Stimulated activated naive CD4-positive, alpha-beta T cell (primary cell): ENCODE measurements at places on chromosomes 5 and 9.

- no peak for DNase-seq
These were observed 78.9 kb upstream of the ZNF462 start for GRCh38 chr9:106784076-106784475.

DNA sequence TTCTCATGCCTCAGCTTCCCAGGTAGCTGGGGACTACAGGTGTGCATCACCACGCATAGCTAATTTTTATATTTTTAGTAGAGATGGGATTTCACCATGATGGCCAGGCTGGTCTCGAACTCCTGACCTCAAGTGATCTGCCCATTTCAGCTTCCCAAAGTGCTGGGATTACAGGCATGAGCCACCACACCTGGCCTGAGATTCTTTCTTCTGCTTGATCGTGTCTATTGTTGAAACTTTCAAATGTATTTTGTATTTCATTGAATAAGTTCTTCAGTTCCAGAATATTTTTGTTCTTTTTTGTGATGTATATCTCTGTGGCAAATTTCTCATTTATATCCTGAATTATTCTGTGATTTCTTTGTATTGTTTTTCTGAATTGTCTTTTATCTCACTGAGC is 1063.3 kb upstream of the WWC1 start:
- DNase-seq = no peak

DNA sequence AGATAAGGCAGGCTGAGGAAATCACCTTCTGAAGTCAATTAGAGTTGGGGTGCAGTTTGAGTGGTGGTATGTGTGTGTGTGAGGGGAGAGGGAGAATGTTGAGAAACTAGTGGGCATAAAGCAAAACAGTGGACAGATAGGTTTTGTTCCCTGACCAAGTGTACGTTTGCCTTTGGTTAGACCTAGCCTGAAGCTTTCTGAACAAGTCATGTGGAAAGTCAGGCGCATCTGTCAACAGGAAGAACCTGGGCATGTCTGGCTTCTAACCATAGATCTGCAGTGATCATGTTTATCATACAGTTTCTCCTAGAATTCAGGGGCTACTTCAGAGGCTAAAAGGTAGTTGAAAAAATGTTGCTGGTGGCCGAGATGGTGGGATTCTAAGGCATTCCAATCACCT is 143.2 kb upstream of the PCA3 start:
- DNase-seq = no peak

DNA sequence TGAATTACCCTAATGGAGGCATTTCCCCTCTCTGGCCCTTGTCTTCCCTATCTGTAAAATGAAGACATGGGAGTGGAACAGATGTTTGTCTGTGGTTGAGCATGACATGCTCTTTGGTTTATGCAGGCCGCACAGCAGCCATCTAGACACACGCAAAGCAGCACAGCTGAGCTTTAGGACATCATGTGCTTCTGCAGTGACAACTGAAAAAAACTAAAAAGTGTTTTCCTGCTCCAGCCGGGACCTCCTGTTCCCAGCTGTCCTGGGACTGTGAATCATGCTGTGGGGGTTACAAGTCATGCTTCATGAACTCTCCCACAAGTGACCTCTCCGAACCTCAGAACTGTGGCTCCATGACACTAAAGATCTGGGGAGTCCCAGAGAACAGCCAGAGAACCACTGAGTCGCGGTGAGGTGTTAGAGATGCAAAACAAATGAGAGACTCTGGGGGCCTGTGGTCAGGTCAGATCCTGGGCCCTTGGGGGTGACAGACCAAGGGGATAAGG is 1.7 kb downstream of the SMIM3 start:
- DNase-seq = no peak

DNA sequence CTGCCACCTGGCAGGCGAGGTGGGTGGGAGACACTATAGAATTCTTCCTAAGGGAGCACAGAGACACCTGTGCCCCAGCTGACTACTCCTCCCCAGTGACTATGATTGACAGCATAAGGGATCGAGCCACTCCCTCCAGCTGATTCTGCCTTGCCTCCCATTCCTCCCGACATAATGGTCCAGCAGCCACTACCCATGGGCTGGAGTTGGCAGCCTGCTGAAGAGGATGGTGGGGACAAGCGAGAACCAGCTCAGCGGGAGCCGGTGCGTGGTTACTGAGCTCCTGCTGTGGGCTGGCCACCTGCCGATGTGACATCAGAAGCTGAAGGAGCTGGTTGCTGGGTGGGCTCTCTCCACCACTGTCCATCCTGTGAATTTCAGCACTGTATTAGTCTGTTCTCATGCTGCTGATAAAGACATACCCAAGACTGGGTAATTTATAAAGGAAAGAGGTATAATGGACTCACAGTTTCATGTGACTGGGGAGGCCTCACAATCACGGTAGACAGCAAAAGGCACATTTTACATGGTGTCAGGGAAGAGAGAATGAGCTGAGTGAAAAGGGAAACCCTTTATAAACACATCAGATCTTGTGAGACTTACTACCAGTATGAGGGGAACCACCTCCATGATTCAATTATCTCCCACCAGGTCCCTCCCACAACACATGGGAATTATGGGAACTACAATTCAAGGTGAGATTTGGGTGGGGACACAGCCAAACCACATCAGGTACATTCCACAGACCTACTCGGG is 12.1 kb upstream of the NCS1 start:
- no peak for DNase-seq

- DNase-seq = peak; percentile 18
These were observed 54.9 kb downstream of the COL15A1 start for GRCh38 chr9:98998441-98999151.

DNA sequence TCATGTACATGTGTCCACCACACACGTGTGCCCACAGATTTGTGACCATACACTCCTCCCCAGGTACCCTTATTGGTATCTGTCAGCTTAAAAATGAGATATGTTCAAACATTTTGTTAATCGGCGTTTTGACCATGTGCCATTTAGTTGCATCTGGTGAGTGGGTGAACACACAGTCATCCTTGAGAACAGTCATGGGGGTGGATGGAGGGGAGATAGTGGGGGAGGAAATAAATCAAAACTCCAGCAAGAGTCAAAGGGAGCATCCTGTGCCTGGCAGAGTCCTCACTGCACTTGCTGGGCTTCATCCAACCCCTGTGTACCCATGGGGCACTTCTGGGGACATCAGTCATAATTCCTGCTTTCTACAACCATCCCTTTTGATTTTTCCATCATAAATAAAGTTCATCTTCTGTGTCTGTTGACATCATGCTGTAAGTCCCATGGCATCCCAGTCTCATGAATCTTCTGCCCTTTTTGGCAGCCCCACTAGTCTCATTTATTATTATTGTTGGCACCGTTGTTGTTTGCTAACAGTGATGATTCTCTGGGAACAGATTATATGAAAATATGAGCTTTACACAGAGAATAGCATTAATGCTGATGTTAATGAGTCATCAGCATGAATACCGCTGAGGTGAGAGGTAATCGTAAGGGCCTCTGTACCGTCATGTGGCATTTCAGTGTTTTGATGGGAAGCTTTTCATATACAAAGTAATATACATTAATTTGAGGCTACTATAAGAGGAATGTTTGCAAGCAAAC is 24.4 kb upstream of the CLK4 start:
- DNase-seq = no peak

DNA sequence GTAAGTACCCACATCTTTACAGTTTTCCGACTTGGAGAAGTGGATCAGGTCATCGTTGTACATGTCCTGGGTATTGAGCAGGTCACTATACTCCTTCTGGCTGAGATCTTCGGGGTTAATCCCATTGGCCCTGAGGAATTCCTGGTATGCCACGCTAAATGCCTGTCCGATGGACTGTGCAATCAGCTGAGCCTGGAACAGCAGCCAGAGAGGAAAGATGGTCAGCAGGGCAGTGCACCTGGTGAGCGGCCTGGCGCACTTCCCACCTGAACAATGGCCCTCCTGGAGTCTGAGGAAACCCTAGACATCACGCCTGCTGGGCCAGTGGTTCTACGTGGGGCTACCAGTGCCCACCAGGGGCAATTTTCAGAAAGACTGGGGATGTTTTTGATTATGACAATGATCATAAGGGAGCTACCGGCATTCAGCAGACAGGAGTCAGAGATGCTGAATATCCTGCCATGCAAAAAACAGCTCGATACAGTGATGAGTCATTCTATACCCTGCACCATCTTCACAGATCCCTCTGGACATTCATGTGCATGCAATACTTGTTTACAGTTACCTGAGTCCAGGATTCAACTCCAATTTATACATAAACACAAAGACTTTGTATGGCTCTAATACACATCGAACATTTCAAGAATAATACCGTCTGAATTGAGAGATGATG is 127.2 kb downstream of the ENTREP1 start:
- DNase-seq = no peak

GRCh38 chr9:13994240-13994639 is 319.7 kb downstream of the NFIB start:
- DNase-seq = no peak

GRCh38 chr9:32468740-32469139 is 57.3 kb downstream of the RIGI start:
- no peak for DNase-seq

DNA sequence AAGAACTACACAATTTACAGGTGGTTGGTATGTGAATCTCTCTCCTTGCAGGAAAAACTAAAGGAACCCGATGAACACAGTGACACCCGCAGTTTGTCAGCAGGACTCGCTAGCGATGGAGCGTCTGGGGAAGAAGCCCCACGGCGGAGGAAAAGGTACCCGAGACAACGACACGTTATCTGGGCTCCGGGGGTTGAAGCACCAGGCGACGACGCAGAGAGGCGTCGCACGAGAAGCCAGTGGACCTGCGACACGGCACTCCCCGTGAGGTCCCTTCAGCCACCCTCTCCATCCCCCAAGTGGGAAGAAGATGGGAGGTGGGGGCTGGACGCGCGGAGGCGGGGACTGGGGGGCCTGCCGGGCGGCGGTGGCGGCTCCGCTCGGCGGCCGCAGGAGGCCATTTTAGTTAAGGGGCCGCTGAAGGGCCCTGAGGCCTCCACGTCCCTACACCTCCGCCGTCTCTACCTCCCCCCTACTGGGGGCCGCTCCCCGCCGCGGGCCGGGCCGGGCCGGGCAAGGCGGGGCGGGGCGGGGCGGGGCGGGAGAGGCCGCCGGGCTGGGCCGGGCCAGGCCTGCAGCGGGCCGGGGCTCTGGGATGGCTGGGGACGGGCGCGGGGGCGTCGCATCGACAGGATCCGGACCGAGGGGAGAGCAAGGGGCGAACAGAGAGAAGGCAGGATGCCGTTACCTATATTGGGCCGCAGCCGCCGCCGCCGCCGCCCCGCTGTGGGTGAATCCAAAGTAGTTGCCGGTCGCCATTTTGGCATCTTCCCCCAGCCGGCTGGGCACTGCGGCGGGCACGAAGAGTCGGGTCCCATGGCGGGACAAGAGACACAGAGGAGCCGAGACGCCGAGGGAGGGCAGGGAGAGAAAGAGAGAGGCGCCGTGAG is 754 bp downstream of the ZFR start:
- peak; percentile 74 for DNase-seq

GRCh38 chr5:103057208-103058130 is 62.5 kb downstream of the GIN1 start:
- DNase-seq = no peak

GRCh38 chr9:15231788-15232635 is 75.0 kb downstream of the TTC39B start:
- no peak for DNase-seq

GRCh38 chr5:148793261-148793660 is 33.1 kb upstream of the ADRB2 start:
- no peak for DNase-seq

DNA sequence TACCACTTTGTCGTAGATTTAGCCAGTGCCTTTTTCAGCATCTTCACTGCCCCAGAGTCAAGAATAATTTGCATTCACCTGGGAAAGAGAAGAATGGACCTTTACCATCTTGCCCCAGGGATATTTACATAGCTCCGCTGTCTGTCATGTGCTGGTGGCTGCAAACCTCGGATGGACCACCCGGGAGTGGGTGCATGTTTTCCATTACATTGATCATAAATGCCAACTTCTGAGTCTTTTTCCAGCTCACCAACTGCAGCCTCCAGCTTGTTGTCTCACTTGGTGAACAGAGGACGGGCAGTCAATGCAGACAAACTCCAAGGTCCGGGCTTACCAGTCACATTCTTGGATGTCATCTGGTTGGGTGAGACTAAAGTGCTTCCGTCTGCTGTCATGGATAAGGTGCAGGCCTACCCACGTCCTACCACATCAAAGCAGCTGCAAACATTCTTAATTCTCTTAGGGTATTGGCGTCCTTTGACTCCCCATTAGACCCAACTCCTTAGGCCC is 155.8 kb upstream of the APC start:
- no peak for DNase-seq

DNA sequence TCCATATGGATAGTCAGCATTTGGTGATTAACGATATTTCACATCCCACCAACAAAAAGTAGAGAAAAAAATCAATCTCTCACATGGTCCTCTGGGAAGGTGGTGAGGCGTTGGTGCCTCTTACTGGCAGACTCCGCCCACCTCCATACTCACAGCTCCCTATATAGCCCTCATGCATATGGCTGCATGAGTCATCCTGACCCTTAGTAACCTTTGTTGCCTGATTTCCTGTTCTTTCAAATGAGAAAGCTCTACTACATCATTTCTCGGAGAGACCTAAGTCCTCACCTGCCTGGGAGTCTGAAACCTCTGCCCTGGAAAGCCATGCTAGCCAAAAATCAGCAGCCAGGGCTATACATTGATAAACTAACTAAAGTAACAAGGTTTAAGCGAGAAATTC is 33.3 kb upstream of the ABCA1 start:
- DNase-seq = peak; percentile 2

DNA sequence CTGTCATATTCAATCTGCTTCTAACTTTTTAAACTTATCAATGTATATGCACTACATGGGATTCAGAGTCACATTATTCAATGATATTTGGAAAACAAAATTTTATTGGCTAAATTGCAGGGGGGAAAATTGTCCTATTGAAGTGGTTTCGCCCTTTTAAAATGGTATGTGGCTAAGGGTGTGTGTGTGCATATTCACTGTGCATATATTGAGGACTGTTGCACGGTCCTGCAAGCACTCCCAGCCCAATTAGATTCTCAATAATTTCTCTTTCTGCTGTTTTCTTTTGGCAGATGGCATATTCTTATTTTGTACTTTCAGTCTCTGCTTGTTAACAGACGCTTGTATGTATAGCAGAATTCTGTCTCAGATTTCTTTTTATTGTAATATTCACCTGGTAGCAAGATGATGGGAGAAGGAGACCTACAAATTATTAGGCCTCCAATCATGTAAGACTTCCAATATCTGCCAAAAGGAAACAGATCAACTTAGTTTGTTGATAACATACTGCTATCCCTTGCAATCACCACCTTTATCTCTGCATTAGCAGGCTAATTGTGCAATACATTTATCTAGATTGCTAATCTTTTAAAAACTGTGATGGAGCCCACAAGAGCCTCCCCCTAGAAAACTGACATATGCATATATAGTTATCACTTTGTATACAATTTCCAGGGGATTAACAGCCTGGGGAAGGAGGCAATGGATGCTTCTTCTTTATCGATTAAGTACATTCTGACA is 411.5 kb downstream of the PLK2 start:
- no peak for DNase-seq

DNA sequence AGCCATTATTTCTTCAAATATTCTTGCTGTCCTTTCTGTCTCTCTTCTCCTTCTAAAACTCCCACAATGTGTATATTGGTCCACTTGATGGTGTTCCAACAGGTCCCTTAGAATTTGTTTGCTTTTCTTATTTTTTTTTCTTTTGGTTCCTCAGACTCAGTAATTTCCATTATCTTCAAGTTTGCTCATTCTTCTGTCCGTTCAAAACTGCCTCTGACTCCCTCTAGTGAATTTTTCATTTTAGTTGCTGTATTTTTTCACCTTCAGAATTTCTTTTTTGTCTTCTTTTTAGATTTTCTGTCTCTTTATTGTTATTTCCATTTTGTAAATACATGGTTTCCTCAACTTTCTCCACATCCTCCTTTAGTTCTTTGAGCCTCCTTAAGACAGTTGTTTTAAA is 6.4 kb upstream of the SRP19 start:
- no peak for DNase-seq
